ENCODE measurements at places on chromosomes 12 and 14.
A peak's percentile ranks its signal among the peaks of the same experiment; 100 is the strongest.

DNA sequence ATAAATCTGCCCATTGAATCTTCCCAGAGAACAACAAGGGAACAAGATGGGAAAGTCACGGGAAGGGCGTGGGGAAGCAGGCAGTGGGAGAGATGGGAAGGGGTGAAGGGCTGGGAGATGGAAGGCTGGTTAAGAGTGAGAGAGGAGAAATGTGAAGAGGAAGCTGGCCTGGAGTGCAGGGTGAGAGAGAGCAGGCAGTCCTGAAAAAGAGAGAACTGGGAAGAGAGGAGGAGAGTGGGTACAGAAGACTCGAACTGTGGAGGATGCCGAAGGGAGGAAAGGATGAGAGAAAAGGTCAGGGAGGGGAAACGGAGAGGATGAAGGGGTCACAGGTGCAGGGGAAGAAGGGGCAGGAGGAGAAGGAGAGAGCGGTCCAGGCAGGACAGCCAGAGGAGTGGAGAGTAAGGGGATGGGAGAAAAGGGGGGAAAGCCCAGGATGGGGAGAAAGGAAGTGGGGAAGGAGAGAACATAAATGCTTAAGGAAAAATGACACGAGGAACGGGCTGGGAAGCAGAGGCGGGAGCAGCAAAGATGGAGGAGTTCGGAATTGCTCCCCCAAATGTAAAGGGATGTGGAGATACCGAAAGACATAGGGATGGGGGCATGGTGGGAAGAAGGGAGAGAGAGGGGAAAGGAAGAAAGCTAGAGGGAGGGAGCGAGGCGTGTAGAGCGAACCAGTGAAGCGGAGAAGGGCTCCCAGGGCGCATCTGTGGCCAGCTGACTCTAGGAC lies 1.2 kb downstream of the PIANP start:
- no peak for DNase-seq

DNA sequence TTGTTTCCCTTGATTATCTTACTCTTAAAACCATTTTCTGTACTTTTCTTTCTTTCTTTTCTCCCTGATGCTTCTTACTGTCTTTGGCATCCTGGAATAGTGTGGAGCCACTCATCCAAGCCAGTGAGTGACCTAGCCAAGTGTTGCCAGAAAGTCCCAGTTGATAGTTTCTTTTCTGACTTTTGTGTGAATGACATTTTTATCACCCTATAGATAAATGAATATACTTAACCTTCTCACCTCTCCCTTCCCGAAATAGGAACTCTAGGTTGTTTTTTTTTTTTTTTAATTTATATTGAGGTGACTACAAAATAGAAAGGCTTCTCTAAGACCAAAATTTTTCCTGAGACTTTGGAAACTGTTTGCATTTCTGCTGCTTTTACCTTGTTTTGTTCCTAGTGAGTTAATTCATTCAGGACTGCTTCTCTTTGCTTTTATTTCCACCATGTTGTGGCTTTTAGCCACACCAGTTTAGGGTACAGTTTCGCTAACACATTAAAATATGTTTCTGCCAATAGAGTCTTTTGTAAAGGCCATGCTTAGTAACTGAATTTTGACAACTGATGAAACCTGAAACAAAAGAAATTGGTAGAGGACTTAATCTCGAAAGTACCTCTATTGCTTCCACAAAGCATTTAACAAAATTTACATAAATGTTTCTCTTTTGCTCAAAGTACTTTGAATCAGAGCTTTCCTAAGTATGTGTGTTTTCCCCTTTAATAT lies 194.6 kb downstream of the ERC1 start:
- DNase-seq, result no peak

DNA sequence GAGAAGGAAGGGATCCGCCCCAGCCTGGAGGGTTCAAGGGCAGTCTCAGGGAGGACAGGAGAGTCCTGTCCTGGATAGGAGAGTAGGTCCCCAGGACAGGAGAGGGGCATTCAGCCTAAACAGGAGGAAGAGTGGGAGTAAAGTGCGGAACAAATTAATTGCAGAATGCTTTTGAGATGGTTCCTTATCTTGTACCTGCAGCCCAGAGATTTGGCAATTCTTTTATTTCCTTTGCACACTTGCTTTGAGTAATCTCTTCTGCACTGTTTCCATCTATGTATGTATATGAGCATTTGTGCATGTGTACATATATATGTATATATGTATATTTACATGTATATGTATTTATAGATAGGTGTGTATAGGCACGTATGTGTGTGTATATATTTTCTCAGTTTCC lies 22.7 kb downstream of the PLEK2 start:
- no peak for DNase-seq

DNA sequence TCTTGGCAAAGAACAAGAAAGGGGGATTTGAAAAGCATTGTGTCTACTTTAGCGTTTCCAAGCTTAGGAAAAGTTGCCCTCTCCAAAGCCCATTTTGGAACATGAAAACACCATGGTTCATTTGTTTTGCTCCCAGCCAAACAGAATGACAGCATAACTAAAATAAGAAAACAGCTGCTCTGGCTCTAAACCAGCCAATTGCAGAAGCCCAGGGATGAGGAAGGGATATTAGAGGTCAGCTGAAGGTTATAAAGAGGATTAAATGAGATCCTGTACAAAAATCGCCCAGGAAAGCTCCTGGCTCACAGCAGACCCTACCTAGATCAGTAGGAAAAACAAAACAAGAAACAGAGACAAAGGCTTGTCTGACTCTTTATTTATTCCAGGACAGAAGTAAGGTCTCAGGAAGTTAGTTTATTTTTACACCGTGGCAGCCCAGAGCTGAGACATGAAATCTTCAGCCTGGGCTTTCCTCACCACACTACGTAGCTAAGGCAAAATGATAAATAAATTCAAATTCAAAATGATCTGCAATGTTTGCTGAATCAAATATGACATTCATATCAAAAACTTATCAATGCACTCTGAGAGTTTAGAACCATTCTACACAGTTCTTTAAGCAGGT lies 25.9 kb downstream of the SPX start:
- no peak for DNase-seq

- no peak for DNase-seq
Measured at GRCh38 chr12:58046271-58046670, 104.9 kb downstream of the ATP23 start.

DNA sequence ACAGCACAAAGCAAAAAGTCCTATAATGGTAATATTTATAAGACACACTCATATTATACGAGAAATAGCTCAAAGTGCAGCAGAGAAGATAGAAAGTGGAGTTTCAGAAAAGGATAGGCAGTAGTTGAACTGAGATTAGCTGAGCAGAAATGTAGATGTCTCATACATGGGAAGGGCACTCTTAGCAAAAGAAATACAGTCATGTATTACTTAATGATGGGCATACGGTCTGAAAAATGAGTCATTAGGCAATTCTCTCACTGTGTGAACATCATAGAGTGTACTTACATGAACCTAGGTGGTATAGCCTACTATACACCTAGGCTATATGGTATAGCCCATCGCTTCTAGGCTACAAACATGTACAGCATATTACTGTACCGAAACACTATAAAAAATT lies 671.3 kb downstream of the RPS29 start:
- no peak for DNase-seq

DNA sequence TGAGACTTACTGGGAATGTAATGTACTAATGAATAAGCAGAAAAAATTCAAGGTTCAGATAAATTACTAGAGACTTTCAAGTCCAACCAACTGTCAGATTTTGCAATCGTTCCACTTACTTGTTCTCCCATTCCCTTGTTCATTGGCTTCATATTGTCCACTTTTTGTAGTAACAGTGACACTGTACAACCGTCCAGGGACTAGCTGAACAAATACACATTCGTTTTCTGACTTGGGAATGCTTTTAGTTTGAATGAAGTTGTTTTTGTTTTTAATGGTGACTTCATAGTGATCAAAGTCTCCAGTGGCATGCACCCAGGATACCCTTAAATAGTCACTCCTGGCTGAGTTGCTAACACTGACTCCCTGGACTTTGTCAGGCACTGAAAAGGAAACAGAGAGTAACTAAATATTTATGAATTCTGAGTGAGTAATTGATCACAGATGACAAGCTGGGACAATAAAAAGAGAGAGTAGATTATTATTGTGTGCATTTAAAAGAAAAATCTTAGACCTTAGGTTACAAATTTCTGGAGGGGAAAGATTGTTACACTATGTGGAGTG lies 65.4 kb downstream of the PTPRB start:
- DNase-seq, result no peak

DNA sequence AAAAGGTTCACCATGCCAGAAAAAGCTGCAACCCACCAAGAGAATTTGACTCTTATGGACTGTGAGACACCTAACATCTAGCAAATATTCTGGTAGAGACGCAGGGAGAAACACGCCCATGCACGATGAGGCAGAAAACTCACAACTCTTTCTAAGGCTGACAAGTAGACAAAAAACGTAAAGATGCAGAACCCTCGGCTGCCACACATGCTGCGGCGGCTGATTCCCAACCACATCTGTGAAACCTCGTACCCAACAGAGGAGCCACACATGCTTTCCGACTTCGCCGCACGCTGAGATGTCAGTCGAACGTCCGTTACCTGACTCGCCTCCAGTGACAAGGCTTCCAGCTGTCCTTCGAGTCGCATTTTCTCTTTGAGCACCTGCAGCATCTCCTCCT lies 21.8 kb downstream of the GOLGA3 start:
- peak; percentile 14 for DNase-seq

GRCh38 chr14:77092676-77093075 lies 5.4 kb upstream of the CIPC start:
- DNase-seq, result no peak

DNA sequence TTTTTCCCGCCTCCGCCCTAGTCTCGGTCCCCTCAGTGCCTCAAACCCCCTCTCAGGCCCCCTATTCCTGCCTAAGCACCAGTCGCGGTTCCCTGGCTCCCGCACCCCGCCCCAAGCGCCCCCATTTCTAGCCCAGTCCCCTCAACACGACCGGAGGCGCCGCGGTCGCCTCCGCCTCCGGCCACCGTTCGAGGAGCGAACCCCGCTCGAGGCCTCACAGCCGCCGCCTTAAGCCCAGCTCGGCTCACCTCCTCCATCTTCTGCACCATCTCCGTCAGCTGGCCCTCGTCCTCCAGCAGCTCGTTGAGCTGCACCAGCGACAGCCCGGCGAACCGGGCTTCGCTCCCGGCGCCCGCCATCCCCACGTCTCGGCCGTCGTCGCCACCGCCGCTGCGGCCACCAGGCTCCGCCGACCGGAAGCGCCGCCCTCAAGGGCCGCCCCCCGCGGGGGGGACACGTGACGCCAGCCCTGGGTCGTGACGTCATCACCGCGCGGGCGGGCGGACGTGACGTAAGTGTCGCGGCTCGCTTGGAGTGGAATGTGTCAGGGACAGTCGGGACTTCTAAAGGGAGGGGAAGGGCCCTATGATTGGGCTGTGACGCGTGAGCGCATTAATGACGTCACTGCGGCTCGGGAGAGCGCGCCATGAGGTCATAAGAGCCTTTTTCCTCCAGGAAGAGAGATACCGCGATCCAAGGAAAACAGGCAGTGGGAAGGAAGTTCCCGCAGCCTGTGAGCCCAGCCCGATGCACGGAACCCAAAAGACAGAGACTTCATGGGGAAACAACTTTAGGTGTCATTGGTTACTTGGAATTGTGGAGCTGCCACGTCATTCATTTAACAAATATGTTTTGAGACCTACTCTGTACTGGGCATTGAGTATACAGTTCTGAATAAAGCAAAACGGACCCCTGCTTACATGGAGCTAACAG lies at the start of gene VPS37B:
VPS37B (minus strand) TSS at position 421 of the 933 bp plus-strand sequence; CDS start at position 359, 62 bp downstream.
- peak; percentile 61 for DNase-seq

DNA sequence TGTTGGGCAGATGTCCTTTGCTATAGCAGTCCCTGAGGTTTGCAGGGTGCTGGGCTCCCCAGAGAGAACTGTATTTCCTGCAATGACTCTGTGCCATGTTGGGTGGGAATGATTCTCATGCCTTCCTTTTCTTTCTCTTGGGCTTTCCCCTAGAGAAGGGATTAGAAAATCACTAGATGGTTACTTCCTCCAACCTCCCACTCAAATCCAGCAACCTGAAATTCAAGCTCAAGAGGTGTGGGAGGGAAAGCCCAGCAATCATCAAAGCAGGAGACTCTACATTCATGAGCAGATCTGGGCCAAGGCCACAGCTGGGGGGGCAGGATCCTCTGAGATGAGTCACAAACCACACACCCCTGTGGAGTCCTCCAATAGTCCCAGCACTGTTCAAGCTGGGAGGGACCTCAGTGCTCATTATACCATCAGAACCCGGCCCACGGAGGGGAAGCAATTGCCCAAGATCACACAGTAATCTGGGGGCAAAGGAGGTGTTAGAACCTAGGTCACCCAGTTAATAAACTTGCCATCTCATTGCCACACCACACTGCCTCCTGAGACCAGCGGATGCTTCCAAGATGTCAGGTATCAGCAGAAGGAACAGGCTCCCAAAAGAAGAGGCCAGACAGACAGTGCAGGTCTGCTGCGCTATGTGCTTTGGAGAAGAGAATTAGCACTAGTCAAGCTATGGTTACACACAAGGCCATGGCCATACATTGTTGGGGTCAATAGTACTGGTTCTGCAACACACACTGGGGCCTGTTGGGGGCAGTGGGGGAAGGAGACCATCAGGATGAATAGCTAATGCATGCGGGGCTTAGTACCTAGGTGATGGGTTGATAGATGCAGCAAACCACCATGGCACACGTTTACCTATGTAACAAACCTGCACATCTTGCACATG lies 65.7 kb downstream of the TTC9 start:
- no peak for DNase-seq

DNA sequence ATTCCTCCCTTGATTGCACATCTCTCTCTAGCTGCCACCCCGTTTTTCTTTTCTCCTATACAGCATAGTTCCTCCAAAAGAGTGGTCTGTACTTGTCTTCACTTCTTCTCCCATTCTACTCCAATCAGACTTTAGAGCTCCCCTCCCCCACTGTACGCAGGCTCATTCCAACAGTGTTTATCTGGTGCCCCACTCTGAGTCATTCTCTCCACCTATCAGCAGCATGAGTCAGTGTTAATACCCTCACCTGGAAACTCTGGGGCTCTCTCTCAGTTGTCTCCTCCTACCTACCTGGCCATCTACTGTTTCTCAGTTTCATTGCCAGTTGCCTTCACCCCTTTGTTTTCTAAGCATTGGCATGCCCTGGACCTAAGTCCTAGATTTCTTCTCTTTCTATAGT lies 175.1 kb upstream of the ARHGAP5 start:
- no peak for DNase-seq

DNA sequence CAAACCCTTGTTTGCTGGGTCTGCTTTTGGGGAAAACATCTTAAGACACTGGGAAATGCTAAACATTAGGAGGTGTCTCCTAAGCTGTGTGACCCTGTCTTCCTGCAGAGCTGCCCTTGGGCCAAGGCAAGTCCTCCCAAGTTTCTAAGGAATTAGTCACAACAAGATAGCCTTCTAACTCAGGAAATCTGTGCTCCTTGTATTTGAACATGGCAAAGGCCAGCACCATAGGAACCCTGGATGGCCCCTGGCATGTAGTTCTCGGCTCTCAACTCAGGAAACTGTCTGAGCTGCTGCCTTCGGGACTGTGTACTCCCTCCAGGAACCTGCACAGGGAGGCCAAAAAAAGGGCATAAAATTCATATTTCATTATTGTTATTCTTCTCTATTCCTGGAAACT lies 37.6 kb upstream of the LTBP2 start:
- DNase-seq, result no peak

GRCh38 chr14:50602035-50602434 lies 42.1 kb downstream of the ATL1 start:
- DNase-seq, result no peak
